ENCODE measurements at places on chromosomes 16 and 17. TPM values are rescaled to one million over a fixed set of nuclear protein-coding genes. Genes with fewer than 3 reads are reported as not detected.
A peak's percentile ranks its signal among the peaks of the same experiment; 100 is the strongest.

BAIAP2 gene
- total RNA-seq = 46.4 TPM

- no peak for DNase-seq
Measured at GRCh38 chr17:7755095-7755890, 37.7 kb downstream of the DNAH2 start.

PRCD gene
- total RNA-seq = not detected

DNA sequence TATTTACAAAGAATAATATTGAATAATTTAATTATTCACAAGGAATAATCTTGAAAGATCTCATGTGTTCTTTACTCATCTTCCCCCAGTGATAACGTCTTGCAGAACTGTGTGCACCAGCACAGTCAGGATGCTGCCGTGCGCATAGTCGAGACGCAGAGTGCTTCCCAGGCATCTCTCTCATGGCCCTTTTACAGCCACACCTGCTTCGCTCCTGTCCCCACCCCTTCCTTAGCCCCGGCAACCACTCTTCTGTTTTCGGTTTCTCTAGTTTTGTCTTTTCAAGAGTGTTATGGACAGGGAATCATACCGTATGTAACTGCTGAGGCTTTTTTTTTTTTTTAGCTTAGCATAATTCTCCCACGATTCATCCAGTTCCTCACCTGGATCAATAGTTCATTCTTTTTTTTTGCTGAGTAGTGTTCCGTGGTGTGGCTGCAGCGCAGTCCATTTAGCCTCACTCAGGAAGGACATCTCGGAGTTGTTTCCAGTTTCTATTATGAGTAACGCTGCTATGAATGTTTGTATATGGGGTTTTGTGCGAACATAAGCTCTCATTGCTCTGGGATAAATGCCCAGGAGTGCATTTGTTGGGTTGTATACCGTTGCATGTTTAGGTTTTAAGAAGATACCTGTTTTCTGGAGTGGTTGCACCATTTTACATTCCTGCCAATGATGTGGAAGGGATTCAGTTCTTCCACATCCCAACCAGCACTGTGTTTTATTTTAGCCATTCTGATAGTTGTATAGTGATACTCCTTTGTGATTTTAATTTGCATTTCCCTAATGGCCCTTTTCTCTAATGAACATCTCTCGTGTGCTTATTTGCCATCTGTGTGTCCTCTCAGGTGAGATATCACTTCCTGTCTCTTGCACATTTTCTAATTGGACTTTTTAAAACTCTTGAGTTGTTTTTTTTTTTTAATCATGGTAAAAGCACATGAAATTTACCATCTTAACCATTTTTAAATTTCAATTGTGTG, 47.6 kb downstream of the SEC14L1 start:
- DNase-seq = no peak

DNA sequence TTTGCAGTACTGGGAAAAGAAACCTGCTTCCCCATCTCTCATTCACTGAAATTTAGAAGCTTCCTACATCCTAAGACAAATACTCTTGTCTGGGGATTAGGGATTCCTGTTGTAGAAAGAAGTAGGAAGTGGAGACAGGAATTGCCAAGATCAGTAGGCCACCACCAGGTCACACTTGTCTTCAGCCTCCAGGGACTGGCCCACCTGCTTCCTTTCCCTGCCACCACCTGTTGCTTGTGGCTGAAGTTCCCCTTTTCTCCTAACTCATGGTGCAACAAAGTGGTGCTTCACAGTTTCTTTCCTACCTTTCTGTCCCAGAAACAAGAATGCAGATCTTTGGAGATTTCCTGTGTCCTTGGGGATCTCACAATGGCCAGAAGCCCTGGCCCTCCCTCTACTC, 82.4 kb downstream of the WNT3 start:
- DNase-seq = no peak

GRCh38 chr17:50534222-50534978, 1.9 kb downstream of the EPN3 start:
- DNase-seq = peak; percentile 69

GRCh38 chr17:39002991-39003715, 36.0 kb upstream of the FBXO47 start:
- peak; percentile 55 for DNase-seq

- DNase-seq = no peak
Measured at GRCh38 chr17:44006272-44006597, 1.8 kb downstream of the NAGS start.

SPATA32 gene
- total RNA-seq = not detected
